ENCODE measurements at places on chromosomes 4 and X.

DNA sequence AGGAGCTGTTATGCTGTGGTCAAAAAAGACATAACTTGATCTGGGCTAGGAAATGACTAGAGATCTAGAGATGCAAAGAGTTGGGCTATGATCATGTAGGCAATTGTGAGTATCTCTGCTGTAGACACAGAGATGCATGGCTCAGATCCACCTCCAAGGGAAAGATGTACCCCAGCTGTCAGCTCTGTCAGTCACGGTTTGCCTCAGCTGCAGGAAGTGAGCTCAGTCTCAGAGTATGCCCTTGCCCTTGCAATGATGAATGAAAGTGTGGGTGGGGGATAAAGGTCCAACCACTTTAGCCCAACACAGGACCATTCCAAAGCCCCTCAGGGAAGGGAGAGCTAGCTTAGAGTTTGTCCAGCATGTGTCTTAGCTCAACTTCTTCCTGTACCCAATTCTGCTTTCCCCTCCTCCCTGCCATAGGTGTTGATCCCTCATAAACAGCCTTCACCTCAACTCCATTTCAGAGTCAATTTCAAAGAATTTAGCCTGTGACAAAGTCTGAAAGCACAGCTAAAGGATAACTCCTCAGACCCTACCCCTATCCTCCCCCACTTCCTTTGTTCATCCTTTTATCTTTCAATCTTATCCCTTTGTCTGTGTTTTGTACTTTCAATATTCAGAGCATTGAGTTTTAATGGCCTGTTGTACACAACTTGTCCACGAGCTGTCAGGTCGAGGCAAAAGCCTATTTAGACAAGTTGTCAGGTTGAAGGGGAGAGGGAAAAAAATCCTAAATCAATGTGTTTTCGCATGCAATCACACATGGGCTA lies 90.6 kb downstream of the MID1IP1 start:
- no peak for DNase-seq

- DNase-seq = peak; percentile 7
These were observed 22.8 kb upstream of the SEC24B start for GRCh38 chr4:109410776-109411175.

DNA sequence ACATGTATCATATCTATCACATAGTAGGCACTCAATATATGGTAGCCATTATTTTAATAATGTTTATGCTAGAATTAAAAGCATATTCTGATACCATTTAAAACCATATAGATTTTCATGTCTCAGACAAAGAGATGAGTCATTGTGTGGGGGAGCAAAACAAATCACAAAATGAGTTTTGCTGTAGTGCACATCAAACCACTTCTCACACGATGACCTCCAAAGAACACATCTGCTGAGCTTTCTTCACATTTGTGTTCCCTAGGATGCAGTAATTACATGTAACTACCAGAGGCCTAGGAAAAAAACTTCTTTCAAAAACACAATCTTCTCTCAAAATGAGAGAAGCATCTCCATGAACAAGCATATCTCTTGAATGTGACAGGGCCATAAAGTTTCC lies 56.1 kb upstream of the BRS3 start:
- DNase-seq = no peak

- no peak for DNase-seq
These were observed 4.5 kb downstream of the CYSLTR1 start for GRCh38 chrX:78322863-78323262.

GRCh38 chr4:54643172-54643571 lies 14.6 kb upstream of the KIT start:
- no peak for DNase-seq

DNA sequence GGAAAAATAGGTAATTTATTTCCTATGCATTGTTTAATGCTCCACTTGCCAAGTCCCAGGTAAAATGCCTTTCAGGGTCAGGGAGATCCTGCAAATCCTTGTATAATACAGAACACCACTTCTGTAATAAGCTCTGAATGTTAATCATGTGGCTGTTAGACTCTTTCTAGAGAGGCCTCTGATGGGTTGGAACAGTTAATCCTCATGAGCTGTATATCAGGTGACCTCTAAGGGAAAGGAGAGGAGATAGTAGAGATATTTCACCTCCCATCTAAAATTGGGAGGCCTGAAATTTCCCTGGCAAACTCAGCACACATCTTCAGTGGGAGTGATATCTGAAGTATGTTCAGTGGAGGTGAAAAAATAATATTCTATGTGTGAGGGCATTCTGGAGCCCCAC lies 210.6 kb upstream of the WDFY3 start:
- no peak for DNase-seq

DNA sequence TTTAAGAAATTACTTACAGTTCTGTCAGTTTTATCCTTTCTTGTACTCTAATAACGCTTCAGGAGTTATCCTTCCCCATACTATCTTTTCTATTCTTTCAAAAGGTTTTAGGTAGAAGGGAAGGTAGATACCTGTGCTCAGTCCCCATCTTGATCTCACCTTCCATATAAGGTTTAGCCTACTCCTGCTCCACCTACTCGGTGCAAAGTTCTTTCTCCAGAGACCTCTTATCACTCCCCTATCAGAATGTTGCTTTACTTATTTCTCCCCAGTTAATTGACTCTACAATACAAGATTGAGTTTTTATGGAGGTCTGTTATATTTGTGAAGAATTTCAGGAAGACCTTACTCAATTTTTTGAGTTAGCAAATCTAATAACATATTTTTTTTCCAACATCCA lies 33.9 kb downstream of the SPRY1 start:
- no peak for DNase-seq

DNA sequence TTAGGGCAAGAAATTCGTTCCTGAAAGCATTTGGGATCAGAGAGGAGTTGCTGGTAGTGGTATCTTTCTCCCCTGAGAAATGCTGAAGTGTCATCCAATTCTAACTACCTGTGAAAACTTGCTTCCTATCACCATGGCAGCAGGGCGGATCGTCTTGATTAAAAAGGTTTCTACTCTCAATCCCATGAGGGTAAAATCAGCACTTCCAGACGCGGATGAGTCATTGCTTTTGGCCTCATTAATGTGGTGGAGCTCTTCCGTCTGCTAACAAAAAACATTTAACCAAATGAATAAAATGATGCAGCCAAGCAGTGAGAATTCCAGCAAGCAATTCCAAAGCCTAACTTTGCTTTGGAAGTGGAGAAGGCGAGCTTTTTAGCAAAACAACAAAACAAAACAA lies 325.6 kb downstream of the CAMK2D start:
- DNase-seq = peak; percentile 79

GRCh38 chr4:102311407-102311806 lies 33.9 kb downstream of the SLC39A8 start:
- DNase-seq = no peak

- DNase-seq = no peak
These were observed 9.6 kb downstream of the ODAPH start for GRCh38 chr4:75565481-75565880.

DNA sequence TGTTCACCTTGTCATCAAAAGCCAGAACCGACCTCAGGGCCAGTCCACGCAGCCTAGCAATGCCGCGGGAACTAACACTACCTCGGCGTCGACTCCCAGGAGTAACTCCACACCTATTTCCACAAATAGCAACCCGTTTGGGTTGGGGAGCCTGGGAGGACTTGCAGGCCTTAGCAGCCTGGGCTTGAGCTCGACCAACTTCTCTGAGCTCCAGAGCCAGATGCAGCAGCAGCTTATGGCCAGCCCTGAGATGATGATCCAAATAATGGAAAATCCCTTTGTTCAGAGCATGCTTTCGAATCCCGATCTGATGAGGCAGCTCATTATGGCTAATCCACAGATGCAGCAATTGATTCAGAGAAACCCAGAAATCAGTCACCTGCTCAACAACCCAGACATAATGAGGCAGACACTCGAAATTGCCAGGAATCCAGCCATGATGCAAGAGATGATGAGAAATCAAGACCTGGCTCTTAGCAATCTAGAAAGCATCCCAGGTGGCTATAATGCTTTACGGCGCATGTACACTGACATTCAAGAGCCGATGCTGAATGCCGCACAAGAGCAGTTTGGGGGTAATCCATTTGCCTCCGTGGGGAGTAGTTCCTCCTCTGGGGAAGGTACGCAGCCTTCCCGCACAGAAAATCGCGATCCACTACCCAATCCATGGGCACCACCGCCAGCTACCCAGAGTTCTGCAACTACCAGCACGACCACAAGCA lies 898 bp downstream of the UBQLN2 start:
- DNase-seq = no peak

DNA sequence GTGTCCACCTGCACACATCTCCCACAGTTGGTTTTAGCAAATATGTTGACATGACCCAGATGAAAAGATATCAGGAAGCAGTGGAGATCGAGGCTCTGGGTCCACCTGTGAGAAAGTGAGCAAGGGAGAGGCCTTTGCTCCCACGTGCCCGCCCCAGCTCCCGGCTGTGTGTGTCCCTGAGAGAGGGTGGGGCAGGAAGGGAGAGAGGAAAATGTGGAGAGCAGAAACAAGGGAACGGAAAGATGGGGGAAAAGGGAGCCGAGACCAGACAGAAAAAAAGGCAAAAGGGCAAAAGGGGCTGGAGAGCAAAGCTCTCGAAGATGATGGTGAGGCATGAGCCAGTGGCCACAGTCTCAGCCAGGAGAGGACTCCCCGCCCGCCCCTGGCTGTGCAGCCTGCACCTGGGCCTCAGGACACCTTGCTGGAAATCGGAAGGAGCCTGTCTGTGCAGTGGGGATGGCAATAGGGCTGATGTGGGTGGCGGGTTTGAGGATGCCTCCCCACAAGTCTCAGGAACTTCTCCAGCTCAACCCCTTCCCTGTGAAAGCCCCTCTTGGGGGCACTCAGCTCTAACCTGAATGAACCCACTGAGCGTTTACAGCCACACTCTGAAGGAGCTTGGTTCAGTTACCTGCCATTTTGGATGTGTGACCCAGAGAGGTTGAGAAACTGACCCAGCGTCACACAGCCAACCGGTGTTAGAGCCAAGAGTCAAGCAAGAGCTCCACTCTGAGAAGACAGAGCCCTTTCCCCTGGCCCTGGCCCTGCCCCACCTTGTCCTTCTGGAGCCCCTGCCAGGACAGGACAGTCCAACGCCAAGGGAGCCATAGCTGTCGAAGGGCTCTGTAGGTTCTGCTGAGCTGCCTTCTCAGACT lies 20.3 kb upstream of the MSX1 start:
- DNase-seq = no peak

- no peak for DNase-seq
These were observed 100.2 kb downstream of the MAGEB17 start for GRCh38 chrX:16267431-16267830.

DNA sequence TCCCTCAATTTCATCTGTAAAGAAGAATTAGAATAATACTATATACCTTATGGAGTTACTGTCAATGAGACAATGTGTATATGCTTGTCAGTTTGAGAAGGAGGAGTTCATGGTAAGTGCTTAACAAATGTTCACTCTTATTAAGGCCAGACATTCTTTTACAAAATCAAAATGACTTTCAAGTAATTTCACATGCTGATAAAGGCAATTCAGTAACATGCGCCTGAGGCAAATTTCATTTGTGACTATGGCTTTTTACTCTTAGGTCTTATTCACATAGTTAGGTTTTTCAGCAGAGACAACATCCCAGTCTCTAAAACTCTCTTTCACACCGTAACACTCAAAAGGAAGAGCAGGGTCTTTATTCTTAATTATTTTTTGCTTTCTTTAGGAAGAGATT lies 174.4 kb downstream of the CAMK2D start:
- DNase-seq = no peak

GRCh38 chr4:79107014-79107413 lies 167.8 kb upstream of the PAQR3 start:
- no peak for DNase-seq
